ENCODE measurements at places on chromosomes 7 and 10.

DNA sequence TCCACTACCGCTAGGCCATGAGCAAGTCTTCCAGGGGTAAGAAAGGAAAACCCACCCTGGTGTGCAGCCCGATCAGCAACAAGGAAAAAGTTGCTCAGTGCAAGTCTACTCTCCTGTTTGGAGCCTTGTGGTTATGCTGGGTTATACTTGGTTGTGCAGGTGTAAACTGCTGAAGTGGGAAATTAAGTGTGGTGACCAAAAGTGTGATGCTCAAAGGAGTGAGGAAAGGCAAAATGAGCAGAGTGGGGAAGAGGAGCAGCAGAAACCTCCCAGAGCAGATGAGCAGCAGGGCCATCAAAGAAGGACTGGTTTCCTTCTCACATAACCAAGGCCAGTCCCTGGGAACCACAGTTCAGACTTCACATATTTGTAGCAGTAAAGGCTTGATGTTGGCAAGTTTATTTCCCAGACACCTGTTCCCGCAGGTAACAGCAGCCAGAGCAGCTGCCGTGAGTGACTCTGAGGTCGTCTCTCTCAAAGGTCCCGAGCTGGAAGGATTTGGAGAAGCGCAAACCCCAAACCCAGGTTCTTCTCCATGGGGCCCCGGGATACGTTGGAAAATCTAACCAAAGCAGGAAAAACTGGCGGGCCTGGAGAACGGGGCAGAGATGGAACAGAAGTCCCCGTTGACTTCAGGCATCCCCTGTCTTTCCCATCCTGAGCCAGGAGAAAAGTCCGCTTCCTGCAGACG lies 607 bp upstream of the SMO start:
- DNase-seq: no peak

DNA sequence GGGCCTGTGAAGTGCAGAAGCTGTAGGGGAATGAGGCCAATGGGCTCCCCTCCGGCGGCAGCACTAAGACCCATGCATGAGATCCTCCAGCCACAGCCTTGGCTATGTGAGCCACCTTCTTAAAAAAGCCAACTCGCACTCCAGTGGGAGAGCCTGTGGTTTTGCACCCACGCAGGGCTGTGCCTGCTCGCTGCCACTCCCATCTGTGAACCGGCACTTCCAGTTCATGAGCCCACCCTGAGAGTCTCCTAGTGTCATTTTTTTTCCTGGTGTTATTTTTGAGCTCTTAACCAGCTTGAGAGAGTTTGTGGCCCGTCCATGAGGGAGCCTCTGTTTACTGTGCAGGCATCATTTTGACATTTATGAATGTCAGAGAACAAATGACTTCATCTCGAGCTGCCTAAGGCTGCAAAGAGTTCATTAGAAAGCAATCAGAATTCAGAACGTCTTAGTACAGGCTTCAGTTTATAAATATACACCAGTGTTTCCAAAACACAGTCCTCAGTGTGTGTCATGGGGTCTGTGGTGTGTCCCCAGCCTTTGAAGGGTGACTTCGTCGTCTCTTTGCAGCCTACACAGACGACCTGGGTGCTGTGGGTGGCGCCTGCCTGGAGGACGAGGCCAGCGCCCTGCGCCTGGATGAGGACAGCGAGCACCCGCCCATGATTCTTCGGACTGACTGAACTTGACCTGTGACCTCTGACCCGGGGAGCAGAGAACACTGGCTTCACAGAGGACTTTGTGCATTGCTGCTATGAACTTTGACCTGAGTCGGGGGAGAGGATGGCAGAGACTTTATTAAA lies 40.4 kb downstream of the WIPI2 start:
- DNase-seq: no peak

DNA sequence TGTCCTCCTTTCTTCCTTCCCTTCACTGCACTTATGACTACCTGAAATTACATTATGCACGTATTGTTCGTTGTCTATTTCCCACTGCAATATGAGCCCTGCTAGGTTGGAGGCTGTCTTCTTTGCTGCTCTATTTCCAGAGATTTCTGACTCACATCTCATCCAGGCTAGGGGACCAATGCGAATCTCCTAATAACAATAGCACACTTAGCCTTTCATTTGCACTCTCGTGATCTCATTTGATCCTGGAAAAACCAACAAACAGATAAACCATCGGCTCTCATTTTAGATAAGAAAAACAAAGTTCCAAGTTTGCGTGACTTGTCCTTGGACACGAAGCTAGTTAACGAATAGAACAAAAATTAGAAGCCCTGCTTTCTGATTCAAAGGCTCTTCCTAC lies 1.4 kb downstream of the ZNF438 start:
- DNase-seq: no peak

GRCh38 chr7:104814671-104815400 lies 199.2 kb upstream of the KMT2E start:
- DNase-seq: no peak

DNA sequence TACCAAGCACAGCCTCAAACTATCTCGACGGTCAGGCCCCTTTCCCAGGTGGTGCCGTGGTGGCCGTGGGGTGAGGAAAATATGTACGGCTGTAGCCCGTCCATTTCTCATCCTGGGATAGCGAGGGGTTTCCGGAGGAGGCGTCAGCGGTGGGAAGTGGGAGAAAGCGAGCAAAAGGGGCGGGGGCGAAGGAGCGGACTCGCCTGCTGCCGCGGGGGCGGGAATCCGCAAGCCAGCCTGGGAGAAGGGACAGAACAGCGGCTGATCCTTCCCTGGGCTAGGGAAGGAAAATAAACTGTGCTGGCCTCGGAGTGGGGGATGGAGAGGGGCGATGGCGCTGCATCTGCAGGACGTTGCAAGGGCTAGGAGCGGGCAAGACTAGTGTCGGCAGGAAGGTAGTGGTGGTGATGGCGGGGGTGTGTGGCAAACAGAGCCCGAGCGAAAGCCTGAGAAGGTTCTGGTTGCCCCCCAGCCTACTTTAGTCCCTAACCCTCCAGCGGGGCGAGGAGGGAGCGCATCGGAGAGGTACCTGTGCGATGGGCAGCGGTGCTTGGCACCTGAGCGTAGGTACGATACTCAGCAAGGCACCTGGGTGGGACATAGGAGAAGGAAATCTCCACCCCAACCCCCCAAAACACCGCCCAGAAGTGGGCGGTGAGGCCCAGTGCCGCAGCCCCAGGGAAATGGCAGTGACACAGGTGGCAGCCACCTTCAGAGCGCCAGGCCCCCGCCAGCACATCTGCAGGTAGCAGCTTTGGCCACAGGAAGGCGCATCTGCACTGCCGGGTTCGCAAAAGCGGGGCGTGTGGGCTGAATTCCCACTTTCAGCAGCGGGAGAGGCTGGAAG lies 49.9 kb upstream of the STEAP1B start:
- DNase-seq: no peak

DNA sequence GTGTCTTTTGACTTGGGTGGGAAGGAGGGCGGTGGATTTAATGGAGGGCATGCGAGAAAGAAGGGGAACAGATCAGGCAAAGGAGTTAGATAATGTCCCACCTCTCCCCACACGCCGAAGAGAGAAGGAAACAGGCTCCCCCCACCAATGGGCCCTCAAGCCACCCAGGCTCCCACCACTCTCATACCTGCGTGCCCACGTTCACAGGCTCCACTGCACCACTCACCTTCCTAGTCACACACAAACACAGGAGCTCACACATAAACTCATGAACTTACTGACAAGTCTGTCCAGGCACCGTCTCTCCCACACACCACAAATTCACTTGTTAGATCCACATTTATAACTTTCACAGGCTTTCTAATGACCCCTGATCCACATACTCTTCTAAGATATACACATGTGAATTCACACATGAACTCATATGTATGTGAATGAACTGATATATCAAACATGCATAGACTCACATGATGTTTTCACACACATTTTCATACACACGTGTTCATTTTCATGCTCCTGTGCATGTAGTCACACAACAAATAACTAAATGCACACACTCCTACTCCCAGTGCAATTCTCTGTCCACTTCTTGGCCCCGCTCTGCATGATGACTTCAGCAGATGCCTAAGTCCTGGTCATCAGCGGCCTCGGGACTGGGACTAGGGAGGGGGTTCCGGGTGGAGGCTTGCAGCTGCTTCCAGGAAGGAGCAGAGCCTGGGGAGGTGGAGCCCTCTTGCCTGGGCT lies 1.5 kb downstream of the LZTS2 start:
- DNase-seq: no peak

DNA sequence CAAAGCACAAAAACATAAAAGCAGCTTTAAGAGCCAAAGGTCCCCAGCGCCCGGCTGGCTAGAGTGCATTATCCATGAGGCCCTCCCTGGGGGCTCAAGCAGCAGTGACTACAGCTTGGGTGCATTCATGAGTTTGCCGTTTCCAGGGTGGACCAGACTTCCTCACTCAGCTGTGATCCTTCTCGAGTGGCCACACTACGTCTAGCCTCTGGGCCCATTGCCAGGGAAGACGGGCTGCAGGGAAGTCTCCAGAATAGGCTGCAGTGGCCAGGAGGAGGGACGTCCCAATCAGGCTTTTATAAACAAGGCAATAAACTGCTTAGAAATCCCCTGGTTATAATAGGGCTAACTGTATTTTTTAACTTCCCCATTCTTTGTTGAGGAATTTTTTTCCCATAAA lies 89.4 kb upstream of the C1QL3 start:
- DNase-seq: no peak

DNA sequence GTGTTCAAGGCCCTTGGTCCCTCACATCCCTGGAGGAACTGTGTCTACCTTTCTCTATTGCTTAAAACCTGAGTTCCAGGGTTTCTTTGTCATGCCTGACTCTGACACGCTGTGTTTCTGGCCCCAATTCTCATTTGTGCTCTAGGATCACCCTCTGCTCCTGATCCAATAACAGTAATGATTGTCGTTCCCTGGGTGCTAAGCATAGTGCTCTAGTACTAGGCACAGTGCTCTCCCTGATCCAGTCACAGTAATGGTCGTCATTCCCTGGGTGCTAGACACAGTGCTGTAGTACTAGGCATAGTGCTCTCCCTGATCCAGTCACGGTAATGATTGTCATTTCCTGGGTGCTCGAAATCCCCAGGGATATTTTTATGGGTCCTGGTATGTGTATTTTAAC lies 46.6 kb upstream of the UCN3 start:
- DNase-seq: no peak

DNA sequence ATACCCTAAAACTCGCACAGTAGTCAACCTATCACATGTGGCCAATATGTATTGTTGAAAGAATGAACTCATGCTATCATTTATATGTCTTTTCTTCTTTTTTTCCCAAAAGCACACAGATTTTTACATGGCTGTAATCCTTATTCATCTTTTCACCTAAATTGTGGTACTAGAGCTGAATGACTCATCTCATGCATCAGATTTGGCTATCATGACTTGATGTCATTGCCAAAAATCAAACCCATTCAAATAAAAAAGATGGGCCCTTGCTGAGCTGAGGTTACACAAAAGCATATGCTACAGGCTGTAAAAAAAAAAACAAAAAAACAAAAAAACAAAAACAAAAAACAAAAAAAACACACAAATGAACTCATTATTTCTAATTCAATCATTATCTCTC lies 3.3 kb upstream of the LMOD2 start:
- no peak for DNase-seq

GRCh38 chr10:125709553-125710474 lies 9.7 kb upstream of the EDRF1 start:
- no peak for DNase-seq

- DNase-seq: no peak
Measured at GRCh38 chr10:21687266-21688008, 153.4 kb downstream of the MLLT10 start.

GRCh38 chr7:20797042-20797461 lies 10.4 kb upstream of the SP8 start:
- DNase-seq: no peak

DNA sequence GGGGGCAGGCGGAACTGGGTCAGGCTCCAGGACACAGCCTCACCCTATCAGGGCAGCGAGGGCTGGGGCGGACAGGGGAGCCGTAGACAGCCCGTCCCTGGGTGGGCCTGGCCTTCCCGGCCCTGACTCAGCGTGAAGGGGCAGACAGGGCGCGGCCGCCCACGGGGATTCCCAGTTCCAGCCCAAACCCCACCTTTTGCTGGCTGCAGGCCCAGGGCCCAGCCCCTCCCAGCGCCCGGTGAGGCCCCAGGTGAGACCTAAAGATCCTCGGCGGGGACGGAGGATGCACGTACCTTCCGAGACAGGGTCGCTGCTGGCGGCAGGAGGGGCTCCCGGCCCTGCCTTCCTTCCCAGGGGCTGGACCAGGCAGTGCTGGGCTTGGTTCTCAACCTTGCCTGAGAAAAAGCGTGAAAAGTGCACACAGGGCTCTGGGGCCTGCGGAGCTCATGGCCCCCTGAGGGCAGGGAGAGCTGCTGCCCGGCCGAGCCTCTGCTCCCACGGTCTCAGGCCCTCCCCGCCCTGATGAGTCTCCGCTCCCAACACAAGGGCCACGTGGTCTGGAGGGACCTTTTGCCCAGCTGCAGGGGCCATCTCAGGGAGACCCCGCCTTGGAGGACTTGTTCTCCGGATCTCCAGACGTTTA lies 43.9 kb upstream of the DNAJB6 start:
- no peak for DNase-seq

DNA sequence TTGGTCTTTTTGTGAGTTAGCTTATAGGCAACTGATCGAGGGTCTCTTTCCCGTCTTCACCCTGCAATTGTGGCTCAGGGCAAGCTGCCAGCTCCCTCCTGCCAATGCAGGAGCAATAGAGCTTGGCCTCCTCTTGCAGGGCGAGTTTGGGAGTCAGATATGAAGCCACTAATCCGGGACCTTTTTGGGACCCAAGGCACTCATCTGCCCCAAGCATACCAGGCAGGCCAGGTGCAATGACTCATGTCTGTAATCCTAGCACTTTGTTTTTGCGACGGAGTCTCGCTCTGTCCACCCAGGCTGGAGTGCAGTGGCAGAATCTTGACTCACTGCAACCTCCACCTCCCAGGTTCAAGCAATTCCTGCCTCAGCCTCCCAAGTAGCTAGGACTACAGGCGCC lies 21.1 kb downstream of the LIMK1 start:
- no peak for DNase-seq

DNA sequence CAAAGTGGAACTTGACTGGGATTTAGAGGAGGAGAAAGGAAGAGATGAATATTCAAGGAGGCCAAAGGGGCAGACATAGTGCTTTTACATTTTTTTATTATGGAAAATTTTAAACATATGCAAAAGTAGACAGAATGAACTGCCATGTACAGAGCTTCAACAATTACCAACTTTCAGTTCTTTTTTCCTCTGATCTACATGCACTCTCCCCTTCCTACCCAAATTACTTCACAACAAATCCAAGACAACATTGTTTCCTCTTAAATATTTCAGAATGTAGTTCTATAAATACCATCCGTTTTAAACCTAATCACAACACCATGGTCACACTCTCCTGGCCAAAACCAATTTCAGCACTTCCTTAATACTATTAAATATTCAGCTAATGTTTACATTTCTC lies 83.5 kb upstream of the FZD1 start:
- no peak for DNase-seq
